ENCODE measurements at places on chromosomes 6 and 20.
A peak's percentile ranks its signal among the peaks of the same experiment; 100 is the strongest.

- DNase-seq = no peak
Measured at GRCh38 chr6:132147530-132148011, 196.4 kb upstream of the CCN2 start.

GRCh38 chr6:125818772-125819260 lies 28.1 kb downstream of the NCOA7 start:
- DNase-seq = no peak

DNA sequence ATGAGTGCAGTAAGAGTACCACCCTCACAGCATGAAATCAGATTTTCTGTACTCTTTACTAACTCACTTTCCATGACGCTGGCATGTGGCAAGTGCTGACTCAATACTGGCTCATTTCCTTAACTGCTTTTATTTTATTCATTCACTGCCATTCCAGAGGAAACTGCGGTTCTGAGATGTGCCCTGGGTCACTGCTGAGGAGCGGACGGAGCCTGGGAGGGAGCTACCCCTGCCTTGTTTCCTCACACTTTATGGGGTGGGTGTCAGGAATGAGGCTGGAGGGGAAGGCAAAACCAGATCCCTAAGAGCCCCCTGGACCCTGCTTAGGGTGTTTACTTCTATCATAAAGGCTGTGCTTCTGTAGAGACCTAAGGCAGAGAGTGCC lies 14.4 kb downstream of the NT5E start:
- DNase-seq = no peak

- DNase-seq = no peak
Measured at GRCh38 chr6:82737965-82738364, 327.7 kb downstream of the UBE3D start.

GRCh38 chr20:34403063-34403827 lies 40.2 kb downstream of the ITCH start:
- peak; percentile 24 for DNase-seq

- DNase-seq = peak; percentile 71
Measured at GRCh38 chr20:59495894-59496510, 108.3 kb upstream of the PHACTR3 start.

DNA sequence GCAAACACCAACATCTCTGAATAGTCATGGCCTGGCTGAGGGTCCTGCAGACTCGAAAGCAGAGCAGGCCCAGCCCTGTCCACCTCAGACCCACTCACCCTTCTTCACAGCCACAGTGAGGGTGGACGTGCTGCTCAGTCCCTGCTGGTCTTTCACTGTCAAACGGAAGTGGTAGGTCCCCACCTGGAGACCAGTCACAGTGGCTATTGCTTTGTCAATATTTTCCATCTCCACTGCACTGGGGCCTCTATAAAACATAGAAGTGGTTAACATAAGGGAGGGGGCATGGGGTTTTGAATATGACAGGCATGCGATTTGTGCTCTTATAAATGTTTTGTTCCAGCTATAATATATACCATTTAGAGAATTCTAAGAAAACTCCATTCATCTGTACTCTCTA lies 73.9 kb downstream of the ALDH5A1 start:
- no peak for DNase-seq

DNA sequence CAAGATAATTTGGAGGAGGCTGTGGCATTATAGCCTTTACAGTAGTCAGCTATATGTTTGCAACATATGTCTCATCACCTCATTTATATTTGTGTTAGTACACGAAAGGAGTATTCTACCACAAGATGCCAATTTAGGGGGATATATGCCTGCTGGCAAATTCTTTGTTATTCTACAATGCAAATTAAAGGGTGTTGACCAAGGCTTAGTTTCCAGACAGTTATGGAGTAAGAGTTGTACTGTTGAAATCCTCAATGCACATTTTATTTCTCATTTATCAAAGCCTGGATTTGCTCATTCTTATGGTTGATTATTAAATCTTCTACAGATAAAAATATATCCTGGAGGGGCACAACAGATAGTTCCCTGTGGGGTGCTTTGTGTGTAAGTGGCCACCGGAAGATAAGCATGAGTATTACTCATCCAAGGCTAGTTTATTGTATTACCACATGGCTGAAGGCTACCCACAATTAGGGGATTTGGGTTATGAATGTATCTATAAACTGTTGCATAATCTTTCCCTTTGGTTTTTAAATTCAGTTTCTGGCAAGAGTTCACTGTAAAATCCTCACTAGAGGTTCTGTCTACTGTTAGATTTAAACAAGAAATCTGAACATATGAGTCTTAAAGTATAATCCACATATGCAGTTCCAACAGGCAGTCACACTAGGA lies 9.0 kb downstream of the CST9 start:
- DNase-seq = no peak

GRCh38 chr6:46947497-46947896 lies 25.8 kb upstream of the ADGRF5 start:
- DNase-seq = no peak

DNA sequence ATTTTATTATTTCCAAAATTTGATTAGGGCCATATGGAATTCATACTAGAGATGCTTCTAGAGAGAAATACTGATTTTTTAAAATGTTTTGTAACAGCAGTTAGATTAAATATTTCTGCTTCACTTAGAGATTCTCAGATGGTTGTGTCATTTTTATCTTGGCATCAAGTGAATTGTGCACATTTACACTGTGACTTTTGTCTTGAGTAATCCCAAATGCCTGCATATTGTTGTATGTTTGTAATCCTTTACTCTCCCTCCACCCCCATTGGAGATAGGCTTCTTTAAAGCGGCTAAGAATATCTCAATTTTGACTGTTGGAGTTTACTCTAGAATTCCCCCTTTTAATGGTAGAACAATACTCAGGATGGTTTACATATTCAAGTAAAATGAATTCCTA lies 19.0 kb downstream of the STX16 start:
- no peak for DNase-seq

DNA sequence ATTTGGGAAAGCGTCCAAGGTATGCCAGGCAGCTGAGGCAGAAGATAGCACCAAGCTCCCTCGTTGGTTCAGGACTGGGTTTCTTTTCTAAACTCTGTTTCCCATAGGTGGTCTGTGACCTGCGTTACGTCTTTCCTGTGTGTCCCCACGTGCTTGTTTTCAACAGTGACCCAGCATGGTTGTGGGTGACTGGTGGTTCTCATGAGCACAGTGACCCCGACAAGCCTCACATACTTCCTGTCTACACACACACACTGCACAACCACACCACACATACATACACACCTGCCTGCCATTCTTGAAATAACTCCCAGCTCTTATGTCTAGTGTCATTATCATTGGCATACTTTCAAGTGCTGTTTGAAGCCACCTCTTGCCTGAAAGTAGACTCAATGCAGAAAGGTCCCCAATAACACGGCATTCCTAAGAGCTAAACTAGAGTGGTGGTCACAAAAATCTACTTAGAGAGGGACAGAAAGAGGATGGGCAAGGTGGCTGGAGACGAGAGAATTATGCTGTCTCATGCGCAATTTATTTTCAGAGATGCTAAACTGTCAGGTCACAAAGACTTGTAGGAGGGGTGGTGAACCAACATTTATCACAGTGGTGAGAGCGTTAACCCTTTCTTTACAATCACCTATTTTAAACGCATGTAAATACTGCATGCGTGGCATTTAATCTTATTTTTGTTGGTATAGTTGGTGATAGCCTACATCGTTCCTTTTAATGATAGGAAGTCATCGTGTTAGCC lies 66.7 kb downstream of the GCNT2 start:
- peak; percentile 16 for DNase-seq

- DNase-seq = no peak
Measured at GRCh38 chr20:60152792-60153191, 194.6 kb downstream of the CDH26 start.

GRCh38 chr6:32086661-32087573 lies 22.2 kb downstream of the TNXB start:
- peak; percentile 82 for DNase-seq

- peak; percentile 12 for DNase-seq
Measured at GRCh38 chr6:117818449-117818848, 88.6 kb upstream of the SLC35F1 start.

- no peak for DNase-seq
Measured at GRCh38 chr20:8139899-8140298, 7.8 kb downstream of the PLCB1 start.

DNA sequence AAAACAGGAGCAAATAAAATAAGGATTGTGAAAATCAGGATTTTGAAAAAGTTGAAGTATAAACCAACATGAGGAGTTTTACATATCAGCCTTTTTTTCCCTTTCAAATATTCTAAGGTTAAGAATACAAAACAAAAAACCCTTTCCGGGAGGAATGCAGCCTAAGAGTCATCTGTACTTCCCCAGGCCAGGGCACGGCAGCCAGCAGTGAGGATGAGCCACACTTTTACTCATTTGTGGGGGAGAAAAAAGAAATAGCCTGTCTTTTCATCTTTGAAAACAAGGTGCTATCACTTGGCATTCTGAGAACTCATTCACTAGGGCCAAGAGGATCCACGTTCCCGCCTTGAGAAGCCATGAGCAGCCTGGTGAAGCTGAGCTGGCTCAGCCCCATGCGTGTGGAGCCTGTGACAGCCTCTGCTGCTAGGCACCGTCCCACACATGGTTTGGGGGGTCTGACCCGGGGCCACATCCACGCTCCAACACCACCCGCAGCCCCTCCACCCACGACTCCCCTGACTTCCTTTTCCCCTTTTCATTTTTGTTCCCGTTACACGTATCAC lies 11.2 kb downstream of the SLC22A1 start:
- DNase-seq = no peak

GRCh38 chr20:56516631-56517030 lies 7.9 kb upstream of the FAM209A start:
- no peak for DNase-seq

DNA sequence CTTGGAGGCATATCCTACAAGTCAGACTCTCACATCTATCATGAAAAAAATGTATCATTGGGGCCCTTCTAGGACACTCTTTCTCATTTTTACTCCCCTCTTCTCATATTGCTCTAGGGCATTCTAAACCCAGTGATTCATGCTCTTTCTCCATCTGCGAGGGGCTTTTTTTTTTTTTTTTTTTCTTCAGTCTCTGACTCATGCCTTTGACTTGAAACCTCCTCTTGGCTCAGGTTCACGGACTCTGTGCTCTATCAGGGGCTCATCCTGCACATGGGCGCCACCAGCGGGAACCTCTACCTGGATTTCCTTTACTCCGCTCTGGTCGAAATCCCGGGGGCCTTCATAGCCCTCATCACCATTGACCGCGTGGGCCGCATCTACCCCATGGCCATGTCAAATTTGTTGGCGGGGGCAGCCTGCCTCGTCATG lies 17.8 kb downstream of the SLC22A1 start:
- DNase-seq = no peak

Measured in GM12865 (cell line).